Stimulated activated CD4-positive, alpha-beta T cell treated with anti-CD3 and anti-CD28 coated beads, Interleukin-2, amount 100 ng/mL, for 24 hours (primary cell): ENCODE measurements at places on chromosomes 5 and 9.
A peak's percentile ranks its signal among the peaks of the same experiment; 100 is the strongest.

DNA sequence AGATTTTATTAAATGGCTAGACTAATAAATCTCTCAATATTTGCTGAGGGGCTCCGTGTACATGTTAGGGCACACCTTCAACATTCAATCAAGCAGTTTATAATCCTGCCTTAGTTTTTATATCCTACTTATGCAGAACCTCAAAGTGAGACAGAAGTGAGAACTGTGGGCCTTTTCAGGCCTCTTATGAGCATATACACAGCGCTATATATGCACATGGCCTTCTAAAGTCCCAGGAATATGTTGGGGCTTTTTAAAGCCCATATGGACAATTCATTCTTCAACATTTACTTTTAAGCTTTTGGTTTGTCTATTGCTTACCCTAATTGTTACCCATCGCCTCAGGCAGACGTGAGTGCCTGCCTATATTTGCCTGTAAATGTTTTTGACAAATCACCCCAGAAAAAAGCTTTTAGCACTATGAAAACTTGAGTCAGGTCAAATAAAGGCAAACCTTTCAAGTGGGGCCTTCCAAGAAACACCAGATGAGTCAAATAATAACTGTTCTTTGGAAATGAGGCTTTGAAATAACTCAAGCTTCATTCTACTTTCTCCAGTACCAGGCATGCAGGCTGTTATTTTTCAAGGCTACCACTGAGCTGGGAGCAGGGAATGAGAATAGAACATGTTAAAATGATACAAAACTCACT is 58.2 kb downstream of the ESM1 start:
- no peak for DNase-seq

- no peak for DNase-seq
These were observed 149.9 kb upstream of the KLF4 start for GRCh38 chr9:107639426-107639825.

GRCh38 chr9:75734802-75735201 is 155.7 kb upstream of the PCSK5 start:
- no peak for DNase-seq

DNA sequence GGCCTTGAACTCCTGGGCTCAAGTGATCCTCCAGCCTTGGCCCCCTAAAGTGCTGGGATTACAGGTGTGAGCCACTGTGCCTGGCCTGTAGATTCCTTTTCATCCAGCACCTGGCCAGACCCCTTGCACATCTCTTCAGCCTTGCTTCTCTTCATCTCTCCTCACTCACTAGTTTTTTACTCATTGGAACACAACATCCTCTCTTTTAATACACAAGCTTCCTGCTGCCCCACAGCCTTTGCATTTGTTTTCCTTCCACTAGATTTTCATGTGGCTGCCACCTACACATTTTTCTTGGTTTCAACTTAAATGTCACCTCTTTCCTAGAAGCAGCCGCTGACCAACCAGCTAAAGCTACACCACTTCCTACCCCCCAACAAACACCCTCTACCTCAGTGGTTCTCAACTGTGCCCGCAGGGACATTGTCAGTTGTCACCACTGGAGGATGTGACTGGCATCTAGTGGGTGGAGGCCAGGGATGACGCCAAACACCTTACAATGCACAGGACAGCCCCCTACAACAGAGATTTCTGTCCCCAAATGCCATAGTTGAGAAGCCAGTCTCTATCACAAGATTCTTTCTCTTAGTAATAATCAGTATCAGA is 33.7 kb downstream of the HAVCR1 start:
- peak; percentile 57 for DNase-seq

DNA sequence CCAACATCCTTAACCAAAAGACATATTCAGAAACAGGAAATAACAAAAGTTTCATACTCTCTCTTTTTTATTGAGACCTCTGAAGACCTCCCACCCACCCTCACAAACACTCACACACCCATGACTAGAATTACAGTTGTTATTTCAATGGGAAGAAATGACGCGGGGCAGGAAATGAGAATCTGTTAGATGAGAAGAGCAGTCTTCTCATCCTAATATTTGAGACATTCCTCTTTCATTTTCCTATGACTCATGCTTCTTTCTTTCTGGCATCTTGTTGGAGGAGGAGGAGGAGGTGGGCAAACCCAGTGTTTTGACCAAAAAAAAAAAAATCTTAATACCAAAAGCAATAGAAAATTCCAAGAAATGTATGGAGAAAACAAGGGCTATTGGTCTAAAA is 179.5 kb upstream of the TARS1 start:
- no peak for DNase-seq

GRCh38 chr5:192970-193831 is 1.9 kb downstream of the LRRC14B start:
- DNase-seq, result no peak

DNA sequence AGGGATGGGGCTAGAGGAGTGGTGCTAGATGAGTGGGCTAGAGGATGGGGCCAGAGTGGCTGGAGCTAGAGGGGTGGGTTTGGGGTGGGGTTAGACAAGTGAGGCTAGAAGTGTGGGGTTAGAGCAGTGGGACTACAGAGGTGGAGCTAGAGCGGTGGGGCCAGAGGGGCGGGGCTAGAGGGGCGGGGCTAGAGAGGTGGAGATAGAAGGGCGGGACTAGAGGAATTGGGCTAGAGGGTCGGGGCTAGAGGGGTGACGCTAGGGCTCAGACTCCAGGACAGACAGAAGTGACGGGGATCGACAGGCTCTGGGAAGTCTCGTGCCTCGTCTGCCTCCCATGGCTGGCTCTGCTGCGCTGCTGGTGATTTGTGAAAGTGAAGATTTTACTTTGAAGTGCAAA is 31.0 kb upstream of the TENT4A start:
- no peak for DNase-seq

DNA sequence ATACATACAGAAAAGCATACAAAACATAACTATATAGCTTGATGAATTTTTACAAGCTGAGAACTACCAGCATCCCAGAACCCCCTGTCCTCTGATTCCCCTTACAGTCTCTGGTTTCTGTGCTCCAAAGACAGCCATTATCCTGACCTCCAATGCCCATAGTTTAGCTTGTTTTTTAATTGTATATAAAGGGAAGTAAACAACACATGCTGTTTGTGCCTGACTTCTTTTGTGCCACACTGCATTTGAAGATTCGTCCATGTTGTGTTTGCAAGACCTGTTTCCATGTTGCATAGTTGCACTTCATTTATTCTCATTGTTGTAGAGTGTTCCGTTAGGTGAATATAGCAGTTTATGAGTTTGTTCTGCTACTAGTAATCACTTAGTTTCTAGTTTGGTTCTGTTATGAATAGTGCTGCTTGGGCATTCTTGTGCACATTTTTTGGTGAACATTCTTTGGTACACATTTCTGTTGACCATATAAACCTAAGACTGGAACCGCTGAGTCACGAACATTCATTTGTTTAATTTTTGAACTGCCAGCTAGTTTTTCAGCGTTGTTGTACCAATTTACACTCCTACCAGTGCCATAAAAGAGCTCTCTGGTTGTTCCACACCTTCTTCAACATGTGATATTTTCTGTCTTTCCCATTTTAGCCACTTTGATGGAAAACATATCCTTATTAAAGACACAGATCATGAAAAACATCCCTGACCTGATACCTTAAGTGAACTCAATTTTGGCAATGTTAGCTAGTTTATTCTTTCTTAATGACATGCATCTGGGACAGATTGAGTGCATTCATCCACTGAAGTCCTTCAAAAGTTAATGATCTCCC is 78.1 kb upstream of the ANXA1 start:
- no peak for DNase-seq

GRCh38 chr5:134070725-134071613 is 43.5 kb upstream of the TCF7 start:
- DNase-seq, result peak; percentile 41

DNA sequence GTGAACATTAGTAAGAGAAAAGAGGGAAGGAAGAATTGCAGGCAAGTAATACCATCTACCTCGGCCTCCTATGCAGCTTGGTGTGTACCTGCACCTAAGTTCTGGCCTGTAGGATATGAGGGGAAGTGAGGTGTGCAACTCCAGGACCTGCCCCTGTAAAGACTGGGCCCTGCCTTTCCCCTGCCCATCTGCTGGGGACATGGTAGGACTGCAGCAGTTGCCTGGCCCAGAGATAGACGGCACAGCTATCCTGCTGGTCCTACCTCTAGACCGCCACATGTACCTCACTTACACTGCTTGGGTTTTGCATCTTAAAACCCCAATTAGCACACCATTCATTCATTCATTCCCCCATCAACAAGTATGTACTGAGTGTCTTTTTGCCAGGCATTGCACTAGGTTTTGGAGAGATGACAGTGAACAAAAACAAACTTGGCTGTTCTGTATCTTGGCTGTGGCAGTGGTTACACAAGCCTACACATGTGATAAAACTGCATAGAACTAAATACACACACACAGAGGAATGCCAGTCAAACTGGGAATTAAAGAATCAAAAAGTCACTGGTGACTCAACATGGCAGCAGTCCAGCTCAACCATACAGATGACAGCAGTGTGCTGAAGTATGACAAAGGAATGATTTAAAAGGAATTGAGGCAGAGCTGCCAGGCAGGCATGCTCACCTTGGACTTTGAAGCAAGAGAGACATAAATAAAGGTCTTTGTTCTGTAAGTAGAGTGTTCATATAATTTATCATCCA is 23.3 kb upstream of the MGAT1 start:
- no peak for DNase-seq

GRCh38 chr9:126304207-126304970 is 22.2 kb upstream of the MVB12B start:
- no peak for DNase-seq

GRCh38 chr5:119409235-119409815 is 43.0 kb upstream of the HSD17B4 start:
- DNase-seq, result no peak

DNA sequence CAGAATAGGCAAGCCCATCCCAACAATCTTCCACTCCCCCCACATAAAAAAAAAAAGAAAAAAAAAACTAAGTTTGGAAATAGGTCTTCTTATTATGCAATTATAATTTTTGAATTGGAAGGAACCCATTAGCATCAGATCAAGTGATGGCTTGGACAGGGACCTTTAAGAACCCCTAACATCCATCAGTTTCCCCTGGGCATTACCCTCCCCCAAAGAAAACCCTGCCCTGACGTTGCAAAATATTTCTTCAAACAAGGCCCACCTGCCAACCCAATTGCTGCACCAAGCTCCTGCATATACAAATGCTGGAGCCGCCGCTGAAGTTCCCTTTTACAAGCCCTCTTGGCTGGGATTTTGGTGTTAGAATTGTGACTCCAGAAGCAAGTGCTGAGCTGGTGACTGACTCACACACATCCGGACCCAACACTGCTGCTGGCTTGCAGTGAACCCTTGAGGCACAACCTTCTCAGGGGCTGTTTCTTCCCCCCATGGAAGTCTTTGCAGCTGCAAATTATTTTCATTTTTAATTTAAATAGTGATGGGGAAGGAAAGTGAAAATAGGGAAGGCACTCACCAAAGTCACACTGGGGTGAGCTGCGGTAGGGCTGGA is 56.1 kb upstream of the AFAP1L1 start:
- DNase-seq, result no peak

DNA sequence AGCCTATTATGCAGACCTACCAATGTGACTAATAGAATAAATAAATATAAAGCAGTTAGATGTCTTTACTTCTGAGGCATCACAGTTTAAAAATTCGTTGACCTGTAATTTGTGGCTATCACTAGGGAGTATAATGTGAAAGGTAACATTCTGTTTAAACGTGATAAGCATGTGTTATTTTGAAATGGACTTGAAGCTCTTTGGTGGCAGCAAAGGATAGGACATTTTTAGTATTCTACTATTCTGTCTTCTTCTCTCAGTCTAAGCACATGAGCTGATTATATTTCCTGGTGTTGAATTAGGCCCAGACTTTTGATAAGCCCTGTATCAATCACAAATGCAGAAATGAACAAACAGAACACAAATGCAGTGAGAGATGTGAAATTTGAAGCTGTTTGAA is 974.0 kb upstream of the CDH10 start:
- no peak for DNase-seq

- DNase-seq, result no peak
These were observed 47.1 kb downstream of the MAPKAP1 start for GRCh38 chr9:125659954-125660353.

DNA sequence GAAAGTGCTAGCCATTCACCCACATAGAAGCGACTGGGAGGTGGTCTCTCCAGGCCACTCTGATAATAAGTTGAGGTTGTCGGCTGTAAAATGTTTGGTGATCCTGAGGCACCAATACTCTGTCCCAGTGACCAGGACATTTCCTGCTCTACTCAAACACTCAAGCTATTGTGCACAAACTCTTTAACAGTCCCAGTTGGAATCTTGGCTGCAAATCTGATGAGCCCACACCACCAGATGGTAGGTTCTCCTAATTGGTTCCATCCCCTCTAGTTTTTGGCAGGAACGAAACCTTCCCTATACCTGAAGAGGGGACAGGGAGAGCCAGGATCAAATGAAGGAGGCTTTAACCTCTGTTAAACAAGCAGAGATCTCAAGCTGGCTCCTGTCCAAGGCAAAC is 14.3 kb downstream of the GRIA1 start:
- DNase-seq, result no peak

DNA sequence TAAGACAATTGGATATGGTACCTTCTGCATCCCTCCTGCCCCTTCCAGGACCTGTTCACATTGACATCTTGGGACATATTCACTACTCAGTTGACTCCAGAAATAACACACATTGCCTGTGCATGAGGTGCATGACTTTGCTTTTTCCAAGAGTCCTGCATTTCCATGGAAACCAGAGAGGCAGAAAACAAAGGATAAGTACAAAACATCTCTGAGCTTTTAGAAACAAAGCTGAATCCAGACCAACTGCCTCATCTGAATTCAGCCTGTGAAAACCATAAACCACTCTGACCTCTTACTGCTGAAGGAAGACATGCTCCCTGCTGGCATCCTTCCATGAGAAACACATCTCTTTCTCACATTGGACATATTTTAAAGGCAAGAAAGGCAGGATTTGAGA is 695.1 kb downstream of the TAF11L14 start:
- no peak for DNase-seq

DNA sequence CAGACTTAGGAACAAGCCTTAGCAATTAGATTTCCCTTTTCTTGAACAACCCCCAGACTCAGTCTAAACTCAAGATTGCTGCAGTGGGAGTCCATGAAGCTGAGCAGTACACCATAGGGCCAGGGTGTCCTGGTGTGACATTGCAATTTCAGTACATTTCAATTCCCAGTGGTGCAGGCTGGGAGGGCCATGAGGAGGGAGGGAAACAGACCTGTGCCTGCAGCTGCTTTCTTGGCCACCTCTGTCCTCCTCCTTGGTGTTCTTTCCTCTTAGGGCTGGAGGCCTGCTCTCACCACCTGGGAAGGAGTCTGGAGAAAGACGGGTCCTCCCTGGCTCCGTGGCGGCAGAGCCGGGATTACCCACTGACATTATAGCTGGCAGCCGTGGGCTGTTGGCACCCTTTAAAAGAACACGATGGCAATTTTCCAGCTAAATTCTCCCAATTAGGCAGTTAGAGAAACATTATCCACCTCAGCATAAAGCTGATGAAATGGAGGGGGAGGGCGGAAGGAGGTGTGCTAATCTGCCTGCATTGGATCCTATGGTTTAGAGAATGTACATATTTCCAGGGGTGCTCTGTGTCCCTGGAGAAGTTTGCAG is 186.4 kb downstream of the SLIT3 start:
- DNase-seq, result no peak

DNA sequence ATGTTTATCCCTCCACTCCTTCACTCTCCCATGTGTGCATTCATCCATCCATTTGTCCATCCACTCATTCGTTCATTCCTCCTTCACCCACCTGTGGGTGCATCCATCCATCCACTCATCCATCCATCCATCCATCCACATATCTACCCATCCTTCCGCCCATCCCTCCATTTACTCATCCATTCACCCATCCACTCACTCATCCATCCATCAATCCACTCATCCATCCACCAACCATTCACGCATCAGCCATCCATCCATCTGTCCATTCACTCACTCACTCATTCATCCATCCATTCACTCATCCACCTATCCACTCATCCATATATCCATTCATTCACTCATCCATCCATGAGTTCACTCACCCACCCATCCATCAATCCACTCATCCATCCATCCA is 7.3 kb downstream of the SLC9A3 start:
- no peak for DNase-seq
